Activated T-helper 9 cell treated with anti-CD3 and anti-CD28 coated beads, Interleukin-2, amount 50 U/mL, for 16 hours (primary cell): ENCODE measurements at places on chromosomes 4 and X.

GRCh38 chrX:97481228-97481627, 597.5 kb downstream of the RPA4 start:
- no peak for DNase-seq

DNA sequence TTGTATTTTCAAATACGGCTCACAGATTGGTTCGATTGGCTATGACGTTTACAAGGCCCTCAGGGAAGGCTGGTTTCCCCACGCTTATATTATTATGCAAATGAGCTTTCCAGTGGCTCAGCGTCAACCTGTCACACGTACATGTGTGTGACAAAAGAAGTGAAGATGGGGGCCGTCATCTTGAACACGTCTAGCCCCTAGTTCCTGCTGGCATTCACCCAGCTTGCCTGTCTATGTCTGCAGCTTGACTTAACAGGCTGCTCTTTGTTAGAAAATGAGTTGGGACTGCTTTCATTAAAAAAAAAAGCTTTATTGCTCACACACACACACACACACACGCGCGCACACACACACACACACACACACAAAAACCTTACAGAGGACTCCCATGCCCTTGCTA, 283.6 kb upstream of the CTSO start:
- no peak for DNase-seq

GRCh38 chr4:117983541-117984365, 50.5 kb upstream of the NDST3 start:
- DNase-seq: no peak

DNA sequence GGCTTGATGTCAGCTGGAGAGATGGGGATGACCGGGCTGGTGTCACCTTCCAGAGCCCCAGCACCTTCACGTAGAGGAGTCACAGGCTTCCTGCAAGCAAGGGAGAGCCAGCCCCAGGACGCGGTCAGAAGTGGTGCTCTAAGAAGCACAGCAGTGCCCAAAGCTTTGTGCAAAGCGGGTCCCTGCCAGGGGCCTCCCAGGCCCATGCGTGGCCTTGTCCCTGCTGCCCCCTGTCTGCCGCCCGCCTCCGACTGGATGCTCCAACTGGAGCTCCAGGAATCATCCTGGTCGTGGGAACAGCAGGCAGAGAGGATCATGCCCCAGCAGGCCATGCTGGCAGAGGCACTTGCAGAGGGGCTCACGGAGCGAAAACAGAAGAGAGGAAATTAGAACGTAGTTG, 40.1 kb upstream of the LRPAP1 start:
- DNase-seq: no peak

DNA sequence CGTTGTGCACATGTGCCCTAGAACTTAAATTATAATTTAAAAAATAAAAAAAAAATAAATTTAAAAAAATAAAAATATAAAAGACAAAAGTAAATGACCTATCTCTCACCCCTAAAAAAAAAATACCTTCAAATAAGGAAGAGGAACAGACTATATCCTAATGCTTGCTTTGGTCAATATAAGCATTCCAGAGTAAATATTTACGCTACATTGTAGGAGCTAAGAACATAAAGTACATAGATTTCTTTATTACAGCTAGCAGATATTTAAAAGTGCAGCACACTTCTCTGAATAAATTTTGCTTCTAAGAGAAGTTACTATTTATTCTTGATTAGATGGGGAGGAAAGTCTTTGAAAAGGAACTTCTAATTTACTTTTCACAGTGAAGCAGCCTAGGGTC, 24.5 kb upstream of the UGT2B11 start:
- no peak for DNase-seq

DNA sequence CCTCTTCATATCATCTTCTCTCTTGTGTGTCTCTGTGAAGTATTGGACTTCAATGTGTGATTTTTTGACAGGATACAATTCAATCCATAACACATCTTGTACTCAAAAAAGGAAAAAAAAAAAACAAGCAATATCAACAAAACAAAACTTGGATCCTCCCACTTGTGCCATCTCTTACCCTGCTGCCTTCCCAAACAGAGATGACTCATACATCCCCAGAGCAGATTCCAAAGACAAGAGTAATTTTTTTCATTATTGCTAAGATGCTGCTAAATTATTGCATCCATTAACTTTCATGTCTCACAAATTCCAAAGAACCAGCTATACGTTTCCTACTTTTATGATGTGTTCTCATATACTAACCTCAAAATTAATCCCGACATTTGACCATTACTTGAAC, 479.2 kb downstream of the GBA3 start:
- no peak for DNase-seq

GRCh38 chrX:357035-357692, 29.5 kb downstream of the PPP2R3B start:
- no peak for DNase-seq

GRCh38 chr4:52421811-52422213, 237.3 kb downstream of the USP46 start:
- DNase-seq: no peak

GRCh38 chr4:125642645-125643044, 327.9 kb downstream of the FAT4 start:
- no peak for DNase-seq

DNA sequence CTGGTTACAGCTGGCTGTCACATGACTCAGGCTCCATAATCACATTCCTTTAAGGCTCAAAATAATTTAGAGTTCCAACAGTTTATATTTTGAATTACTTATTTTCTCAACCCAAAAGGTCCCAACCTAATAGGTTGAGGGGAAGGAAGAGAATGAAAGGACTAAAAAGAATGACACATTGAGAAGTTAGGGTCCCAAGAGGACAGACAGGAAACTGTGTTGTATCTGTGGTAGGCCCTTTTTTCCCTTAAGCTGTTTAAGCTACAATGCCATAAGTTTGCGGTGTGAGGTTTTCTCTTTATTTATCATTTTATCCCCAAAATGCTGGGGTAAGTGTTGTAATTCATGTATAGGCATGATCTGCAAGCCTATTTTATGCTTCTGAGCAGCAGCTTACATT, 290.2 kb downstream of the ZNF674 start:
- DNase-seq: no peak

DNA sequence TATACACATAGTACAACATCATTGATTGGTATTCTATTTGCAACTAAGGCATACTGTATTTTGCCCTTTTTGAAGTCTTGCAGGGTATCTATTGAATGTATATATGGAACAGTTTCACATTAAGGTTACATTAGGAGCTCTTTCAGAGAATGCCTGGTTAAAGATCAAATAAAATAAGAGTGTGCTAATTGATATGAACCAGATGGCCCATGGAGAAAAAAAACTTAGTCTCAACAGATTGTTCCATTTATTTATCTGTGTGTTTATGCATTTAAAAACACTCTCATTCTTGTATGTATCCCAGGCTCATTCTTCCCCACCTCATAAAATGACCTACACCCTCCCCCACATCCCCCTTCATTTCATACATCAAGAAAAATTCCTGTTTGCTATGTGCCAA, 35.2 kb upstream of the GRIA2 start:
- DNase-seq: no peak

DNA sequence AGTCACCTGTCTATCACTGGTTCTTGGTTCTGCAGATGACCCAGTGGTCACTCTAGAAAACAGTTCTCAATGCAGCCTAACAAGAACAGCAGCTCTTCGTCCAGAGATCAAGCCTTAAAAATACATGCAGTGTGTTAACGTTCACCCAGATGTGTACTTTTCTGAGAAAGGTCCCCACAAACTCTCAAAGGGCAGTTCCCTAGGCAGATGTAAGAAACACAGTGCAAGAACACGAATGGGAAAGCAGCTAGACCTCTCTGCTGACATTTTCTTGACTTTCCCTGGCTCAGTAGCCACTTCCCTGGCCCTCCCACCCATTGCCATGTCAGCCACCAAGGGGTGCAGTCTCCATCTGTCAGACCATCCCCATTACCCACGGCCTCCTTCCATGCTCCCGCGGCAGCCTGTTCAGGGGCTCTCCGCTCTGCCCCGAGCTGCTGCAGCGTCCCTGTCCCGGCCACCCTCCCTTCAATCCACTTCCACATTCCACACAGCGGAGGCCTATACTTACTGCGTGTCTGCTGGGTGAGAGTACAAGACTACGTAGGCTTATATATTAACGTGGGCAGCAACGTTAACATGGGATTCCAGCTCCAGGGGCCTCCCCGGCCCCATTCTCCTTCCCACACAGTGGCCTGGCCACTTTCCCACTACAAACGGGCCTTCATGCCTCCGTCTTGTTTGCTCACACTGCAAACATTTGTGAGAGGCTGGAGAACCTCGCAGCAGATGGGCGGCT, 34.3 kb downstream of the IRF2 start:
- no peak for DNase-seq

- no peak for DNase-seq
Observed at GRCh38 chr4:53605783-53606182, 14.5 kb upstream of the LNX1 start.

DNA sequence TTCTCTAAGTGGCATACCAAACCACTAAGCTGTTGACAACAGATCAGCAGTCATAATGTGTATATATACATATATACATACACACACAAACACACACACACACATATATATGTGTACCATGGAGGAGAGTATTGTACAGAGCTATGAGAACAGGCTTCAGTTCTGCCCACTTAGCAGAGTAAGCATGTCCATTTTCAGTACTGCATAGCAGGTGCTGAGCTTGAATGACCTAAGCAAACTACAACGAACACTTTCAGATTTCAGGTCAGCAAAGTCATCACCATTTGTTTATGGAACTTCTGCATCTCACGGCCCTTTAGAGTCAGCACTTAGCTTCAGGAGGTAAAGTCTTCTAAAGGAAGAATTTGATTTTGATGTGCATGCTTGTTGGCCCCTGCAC, 735.8 kb upstream of the ATOH1 start:
- no peak for DNase-seq

DNA sequence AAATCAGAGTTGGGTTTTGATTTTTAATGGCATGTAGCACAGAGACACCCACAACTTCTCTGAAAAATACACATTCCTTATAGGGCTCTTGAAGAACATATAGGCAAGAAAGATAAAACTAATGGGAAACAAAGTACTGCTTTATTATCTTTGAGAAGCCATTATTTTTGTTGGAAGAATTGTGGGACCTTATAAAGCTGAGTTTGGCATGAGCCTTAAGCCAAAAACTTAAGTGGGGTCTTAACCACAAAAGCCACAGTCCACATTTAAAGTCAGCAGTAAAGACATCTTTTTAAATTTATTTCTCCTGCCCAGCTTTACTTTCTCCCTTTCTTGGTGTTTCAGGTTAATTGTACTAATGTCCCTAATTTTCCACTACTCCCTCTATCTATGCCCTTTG, 1297.3 kb downstream of the C4orf33 start:
- DNase-seq: no peak

GRCh38 chr4:123396307-123397143, at the start of gene SPRY1:
Gene SPRY1 (plus strand): TSS chr4:123396795. CDS start chr4:123401592, 4,797 bp downstream.
- peak; percentile 57 for DNase-seq

- no peak for DNase-seq
Observed at GRCh38 chr4:212438-213188, 88.3 kb downstream of the ZNF718 start.

DNA sequence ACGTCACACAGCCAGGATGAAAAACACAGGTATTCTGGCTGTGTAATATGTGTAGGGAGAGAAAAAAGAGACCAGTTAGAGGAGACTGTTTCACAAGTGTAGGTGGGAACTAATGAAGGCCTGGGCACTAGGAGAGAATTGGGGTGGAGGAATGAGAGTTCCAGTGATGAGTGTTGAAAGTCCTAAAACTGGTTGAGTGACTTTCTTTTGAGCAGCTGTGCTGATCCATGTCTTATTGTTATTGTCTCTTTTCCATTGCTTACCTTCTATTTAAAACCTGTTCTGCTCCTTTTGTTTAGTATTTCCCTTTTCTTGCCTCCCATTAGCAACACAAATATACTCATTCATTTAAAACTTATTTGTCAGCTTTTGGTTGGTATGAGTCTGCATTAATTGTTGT, 88.7 kb downstream of the PDLIM5 start:
- DNase-seq: no peak

DNA sequence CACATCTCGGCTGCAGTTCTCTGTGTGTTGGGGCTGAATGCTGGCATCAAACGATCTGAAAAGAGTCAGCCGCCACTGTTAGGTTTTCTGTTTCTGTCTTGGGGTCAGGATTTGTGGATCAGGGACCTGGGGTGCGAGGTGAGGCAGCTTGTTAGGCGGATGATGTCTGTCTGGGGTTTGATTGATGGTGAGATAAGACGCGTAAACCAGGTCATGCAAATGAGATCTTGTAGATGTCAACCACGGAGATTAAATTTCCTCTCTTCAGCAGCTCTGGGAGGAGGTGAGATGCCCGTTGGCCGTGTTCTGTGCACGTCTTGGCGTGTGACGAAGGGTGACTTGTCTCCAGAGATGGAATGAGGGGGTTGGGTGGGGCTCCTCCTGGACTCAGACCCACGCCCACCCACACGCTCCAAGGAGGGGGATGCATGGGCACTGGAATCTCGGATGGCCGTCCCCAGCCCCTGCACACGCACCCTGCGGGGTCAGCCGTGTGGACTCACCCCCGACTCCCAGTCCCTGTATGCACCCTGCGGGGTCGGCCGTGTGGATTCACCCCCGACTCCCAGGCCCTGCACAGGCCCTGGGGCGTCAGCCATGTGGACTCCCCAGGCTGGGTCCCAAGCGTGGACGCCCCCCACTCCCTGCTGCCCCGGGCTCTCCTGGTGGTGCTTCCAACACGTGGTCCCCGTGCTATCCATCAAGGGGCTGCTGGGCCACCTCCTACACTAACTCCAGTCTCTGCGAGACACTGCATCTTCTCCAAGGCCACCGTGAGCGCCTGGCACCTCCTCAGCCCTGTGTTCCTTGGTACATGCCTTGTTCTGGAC, 16.0 kb upstream of the UVSSA start:
- DNase-seq: peak; percentile 48

- no peak for DNase-seq
Observed at GRCh38 chr4:55466001-55466400, 70.2 kb downstream of the TMEM165 start.

GRCh38 chr4:53755656-53756055, 164.4 kb upstream of the LNX1 start:
- DNase-seq: no peak

DNA sequence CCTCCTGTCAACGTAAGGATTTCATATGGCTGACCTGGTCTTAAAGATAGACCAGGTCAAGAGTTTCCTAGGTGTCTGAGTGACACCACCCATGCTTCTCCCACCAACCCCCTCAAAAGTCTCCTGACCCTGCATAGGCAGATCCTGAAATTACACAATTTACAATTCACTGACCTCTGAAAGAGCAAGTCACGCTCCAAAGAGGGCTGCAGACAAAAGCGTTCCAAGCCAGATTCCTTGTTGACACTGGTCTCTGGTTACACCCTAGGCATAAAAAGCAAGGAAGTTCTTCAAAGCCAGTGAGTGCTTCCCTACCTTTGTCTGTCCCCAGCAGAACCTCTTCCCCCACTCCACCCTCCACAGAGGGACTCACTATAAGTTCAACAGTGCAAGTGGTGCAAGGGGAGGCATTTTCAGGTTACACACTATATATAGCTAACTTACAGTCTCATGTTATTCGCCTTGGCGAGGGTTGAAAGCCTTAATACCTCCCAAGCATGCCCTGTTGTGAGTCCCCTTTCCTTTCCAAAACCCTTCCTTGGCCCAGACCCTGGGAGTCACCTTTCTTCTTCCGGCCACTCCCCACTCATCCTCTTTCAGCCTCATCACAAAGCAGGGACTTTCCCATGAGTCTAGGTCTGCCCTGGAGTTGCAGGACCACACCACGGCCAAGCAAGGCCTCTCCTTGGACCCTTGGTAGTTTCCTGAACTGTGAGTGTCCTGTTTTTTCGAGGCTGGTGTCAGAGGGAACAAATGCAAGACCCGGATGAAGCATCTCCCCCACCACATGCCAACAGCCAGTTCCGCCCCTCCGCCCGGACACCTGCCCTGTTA, 58.0 kb upstream of the KLF3 start:
- no peak for DNase-seq

GRCh38 chrX:40174001-40174853, 76.5 kb upstream of the BCOR start:
- DNase-seq: peak; percentile 55
